ENCODE measurements at places on chromosomes 6 and 20.

- DNase-seq = no peak
These were observed 28.2 kb downstream of the VPS52 start for GRCh38 chr6:33243476-33243875.

- no peak for DNase-seq
These were observed 3.5 kb upstream of the PLCG1 start for GRCh38 chr20:41133709-41134361.

DNA sequence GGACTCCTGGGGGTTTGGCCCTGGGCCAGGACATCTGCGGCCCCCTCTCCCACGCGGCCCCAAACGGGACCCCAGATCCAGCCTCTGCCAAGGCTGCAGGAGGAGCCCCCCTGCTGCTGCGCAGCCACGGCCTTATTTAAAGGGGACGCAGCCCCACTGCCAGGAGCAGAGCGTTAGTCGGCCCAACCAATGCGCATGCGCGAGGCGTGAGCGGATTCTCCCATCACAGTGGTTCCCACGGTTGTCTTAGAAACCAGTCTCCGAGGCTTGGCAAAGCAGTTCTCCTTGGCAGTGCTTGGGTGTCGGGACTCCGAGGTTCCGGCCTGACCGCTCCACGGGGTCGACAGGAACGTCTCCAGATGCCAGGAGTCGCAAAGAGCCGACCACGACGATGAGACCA is 288.3 kb upstream of the ZNF337 start:
- DNase-seq = peak; percentile 38

- DNase-seq = no peak
These were observed 497.7 kb upstream of the MARCKS start for GRCh38 chr6:113359155-113360140.

DNA sequence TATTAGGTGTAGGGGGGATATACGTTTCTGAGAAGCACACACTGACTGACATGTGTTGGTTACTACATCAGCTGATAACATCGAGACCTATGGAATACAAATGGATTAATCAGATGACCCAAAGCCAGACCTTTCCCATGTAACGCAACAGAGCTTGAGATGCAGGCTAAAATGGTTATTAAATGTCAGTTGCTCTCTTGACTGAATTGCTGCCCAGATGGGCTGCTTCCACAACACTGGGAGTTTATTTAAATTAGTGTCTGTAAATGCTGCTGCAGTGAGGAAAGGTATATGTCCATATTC is 298.8 kb downstream of the PHACTR1 start:
- no peak for DNase-seq

GRCh38 chr6:143329323-143329722 is 121.2 kb downstream of the ADAT2 start:
- no peak for DNase-seq

DNA sequence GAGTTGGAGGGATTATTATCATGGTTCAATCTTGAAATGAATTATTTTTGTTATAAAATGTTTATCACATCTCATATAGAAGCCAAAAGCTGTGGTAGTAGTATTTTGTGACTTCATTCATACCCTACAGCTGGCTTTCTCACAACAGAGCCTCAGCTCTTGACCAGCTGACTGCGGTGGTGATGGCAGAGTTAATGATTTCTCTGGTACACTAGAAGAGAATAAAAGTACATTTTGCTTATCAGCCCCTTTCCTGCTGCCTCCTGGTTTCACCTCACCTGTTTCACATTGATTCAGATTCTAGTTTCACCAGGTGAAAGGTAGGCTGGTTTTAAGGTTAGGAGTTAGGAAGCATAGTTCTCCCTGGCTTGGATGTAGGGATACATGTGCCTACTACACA is 55.7 kb downstream of the AFG1L start:
- no peak for DNase-seq

- DNase-seq = no peak
These were observed 5.6 kb upstream of the UQCC2 start for GRCh38 chr6:33716890-33717632.

DNA sequence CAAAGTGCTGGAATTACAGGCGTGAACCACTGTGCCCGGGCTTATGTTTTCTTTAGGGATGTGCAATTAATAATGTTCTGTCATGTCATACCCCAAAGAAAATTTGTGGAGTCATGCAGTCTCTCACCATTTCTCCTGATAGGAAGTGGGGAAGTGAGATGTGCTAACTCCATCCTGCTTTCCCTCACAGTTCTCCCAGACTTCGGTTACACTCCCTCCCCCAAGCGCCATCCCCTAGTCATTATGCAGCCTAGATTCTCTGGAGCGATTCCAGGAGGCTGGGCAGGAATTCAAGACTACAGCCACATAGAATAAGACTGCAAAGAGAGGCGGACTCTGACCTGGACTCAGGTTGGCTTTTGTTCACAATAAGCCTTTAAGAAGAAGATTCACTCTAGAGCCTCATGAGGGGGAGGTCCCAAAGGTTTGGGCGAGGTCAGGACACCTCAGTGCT is 271.4 kb downstream of the ALDH8A1 start:
- DNase-seq = no peak

GRCh38 chr6:105193647-105194046 is 13.8 kb upstream of the POPDC3 start:
- no peak for DNase-seq

- no peak for DNase-seq
These were observed 190.9 kb upstream of the FOXA2 start for GRCh38 chr20:22775256-22775655.

DNA sequence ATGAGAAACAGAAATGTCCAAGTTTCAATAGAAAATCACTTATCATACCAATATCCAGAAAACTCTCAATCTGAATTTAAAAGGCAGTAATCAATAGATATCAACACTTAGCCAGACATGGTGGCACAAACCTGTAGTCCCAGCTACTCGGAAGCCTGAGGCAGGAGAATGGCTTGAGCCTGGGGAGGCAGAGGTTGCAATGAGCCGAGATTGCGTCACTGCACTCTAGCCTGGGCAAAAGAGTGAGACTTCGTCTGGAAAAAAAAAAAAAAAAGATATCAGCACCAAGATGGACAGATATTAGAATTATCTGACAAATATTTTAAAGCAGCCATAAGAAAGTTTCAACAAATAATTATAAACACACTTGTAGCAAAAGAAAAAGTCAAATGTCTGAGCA is 47.0 kb downstream of the TCP11 start:
- no peak for DNase-seq

DNA sequence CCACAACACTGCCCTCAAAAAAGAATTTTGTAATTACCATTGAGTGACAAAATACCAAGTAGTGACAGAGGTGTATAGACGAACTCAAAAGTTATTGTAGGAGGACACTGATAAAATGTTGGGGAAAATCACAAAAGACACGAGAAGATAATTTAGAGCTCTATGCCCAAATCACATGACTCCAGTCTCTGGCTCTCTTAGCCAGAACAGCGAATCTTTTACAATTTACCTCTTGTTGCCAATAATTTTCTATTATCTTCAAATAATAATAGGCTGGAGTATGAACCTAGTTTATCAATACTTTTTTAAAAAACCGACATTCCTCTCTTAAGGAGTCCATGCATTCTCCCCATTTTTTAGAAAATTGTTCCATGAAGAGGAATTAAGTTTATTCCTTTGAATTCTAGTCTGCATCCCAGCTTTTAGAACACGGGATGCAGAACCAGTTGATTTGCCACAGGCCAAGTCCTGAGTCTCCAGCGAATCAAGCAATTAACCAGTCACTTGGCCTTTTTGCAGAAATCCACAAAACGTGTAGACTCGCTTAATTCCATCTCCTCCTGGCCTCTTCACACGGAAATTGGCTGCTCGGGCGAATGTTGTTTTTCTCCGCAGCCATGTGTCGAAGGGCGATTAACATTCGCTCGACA is 507 bp upstream of the RIPPLY2 start:
- DNase-seq = no peak

DNA sequence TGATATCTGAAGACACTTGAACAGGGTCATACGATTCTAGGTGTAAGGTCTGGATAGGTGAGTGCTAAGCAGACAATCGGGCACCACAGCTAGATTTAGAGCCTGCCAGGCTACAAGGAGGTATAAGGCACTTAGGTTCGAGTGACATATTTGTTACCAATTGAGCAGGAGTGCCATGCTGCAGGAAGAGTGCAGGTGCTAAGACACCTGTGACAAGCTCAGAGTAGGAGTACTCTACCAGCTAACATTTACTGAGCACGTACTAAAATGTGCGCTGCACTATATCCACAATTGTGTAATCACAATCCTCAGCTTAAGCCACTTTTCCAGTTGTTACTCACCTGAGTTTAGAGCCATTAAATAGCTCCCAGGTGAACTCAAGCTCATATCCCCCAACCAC is 227.8 kb upstream of the MOCS1 start:
- DNase-seq = no peak

GRCh38 chr20:4607287-4607713 is 114.4 kb upstream of the PRND start:
- DNase-seq = peak; percentile 52

GRCh38 chr6:41682056-41682477 is 43.8 kb downstream of the MDFI start:
- peak; percentile 63 for DNase-seq

- DNase-seq = no peak
These were observed 92.2 kb upstream of the MLN start for GRCh38 chr6:33895988-33896387.

GRCh38 chr6:108526739-108527174 is 34.0 kb upstream of the FOXO3 start:
- no peak for DNase-seq

DNA sequence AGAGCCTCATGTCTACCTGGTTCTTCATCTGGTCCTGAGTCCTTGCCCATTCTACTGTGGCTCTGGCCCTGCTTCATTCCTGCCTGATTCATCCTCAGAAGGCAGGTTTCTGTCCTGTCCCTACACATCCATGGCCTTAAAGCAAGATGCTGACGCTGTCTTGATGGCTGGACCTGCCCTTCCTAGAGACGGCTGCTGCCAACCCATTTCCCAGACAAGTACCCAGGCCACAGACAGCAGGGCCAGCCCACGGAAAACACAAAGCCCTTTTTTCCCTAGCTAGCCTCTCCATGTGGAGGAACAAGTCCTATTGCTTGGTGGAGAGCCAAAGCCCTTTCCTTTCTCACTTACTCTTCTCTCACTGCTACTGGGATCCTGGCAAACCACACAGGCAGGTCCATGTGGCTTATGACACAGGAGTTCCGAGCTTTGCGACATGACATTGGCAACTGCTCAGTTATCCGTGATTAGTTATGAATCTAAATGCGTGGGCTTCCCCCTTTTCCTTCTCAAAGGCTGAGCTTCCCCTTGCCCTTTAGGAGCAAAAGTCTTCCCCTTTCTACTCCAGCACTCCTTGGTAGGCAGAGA is 72.9 kb downstream of the SLC22A3 start:
- no peak for DNase-seq

DNA sequence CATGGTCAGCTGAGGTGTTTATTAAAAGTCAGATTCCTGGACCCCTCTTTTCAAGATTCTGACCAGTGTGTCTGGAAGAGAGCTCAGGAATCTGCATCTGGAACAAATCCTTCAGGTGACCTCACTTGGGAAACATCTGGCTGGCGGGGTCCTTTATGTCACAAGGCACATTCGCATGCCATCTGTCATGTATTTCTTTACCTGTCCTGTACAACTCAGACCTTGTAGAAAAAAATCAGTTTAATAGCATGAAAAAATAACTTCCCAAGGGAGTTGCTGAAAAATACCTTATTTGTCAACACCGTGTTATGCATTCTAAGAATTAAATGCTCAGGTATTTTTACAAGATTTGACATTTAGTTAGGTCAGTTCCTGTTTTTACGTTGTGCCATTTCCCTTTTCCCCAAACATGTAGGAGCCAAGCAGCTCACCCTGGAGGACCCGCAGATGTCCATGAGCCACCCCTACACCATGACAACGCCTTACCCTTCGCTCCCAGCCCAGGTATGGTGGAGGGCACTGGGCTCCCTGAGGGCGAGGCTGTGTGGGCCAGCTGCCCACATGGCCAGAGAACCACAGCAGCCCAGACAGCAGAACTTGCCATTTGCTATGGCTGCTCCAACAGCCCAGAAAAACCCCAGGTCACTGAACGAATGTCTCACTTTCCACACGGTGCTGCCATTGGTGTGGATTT is 4.0 kb downstream of the IRF4 start:
- DNase-seq = no peak

DNA sequence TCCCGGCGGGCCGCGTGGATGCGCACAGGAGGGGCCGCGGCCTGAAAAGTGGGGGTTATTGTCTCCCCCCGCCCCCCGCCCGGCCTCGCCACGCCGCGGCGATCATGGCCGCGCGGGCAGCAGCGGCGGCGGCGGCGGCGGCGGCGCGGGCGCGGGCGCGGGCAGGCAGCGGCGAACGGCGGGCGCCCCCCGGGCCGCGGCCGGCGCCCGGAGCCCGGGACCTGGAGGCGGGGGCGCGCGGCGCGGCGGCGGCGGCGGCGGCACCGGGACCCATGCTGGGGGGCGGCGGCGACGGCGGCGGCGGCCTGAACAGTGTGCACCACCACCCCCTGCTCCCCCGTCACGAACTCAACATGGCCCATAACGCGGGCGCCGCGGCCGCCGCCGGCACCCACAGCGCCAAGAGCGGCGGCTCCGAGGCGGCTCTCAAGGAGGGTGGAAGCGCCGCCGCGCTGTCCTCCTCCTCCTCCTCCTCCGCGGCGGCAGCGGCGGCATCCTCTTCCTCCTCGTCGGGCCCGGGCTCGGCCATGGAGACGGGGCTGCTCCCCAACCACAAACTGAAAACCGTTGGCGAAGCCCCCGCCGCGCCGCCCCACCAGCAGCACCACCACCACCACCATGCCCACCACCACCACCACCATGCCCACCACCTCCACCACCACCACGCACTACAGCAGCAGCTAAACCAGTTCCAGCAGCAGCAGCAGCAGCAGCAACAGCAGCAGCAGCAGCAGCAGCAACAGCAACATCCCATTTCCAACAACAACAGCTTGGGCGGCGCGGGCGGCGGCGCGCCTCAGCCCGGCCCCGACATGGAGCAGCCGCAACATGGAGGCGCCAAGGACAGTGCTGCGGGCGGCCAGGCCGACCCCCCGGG is 637 bp downstream of the ARID1B start:
- peak; percentile 54 for DNase-seq

DNA sequence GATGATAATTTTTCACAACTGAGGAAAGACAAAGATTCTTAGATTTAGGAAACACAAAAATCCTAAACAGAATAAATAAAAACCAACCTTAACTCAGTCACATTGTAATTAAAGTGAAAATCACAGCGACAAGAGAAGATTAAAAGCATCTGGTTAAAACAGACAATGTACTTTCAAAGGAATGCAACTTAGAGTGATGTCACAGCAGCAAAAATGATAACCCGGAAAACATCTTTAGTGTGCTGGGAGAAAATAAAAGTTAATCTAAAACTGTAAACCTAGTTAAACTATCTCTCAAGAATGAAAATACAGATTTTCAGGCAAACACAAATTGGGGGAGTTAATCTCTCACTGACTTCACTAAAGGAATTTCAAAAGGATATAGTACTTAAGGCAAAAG is 76.8 kb upstream of the OGFRL1 start:
- no peak for DNase-seq

GRCh38 chr6:143516690-143517446 is 5.3 kb upstream of the FUCA2 start:
- DNase-seq = no peak

GRCh38 chr6:18034798-18035202 is 47.4 kb upstream of the KIF13A start:
- no peak for DNase-seq

GRCh38 chr6:33595001-33595846 is 15.1 kb upstream of the BAK1 start:
- no peak for DNase-seq
